Activated T-cell treated with anti-CD3 and anti-CD28 coated beads for 48 hours (primary cell): ENCODE measurements at places on chromosomes 2 and 18.

GRCh38 chr2:198639580-198639979 is 818.2 kb downstream of the SATB2 start:
- DNase-seq, result no peak

DNA sequence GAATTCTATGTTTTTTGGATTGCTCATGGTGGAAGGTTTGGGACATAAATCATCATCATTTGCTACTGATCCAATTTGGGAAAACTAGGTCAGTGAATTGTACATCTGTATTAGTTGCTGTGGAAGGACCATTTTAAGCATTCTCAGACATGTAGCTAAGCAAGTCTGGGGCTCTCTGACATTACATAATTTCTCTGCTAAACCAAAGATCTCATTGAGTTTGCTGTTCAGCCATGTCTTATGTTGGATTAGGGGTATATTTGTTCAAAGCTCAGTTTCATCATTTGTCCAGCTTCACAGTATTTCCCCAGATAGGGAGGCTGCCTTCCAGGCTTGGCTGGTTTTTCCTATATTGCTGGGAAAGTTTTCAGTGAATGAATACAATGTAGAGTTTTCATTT is 399.7 kb downstream of the MTX2 start:
- DNase-seq, result no peak

DNA sequence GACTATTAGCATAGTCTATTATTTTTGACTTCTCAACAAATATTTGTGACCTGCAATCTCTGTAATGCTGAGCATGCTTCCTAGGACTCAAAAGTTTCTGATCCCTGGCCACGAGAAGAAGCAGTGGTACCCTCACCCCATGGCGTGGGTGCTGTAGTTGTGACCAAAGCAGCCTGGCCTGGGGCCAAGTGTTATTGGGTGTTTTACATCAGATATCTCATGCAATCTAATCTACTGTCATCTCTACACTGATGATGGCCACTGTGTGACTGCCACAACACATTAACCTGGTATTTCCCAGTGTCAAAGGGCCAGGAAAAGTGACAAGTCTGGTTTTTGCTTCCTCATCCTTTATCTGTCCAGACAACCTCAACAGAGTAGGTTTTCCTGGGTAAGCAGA is 80.8 kb upstream of the WIPF1 start:
- no peak for DNase-seq

- DNase-seq, result no peak
These were observed 162.5 kb downstream of the NDUFA10 start for GRCh38 chr2:239862613-239863012.

GRCh38 chr2:164617466-164617865 is 3.8 kb downstream of the GRB14 start:
- DNase-seq, result no peak

GRCh38 chr2:51595836-51596235 is 563.9 kb upstream of the NRXN1 start:
- no peak for DNase-seq

GRCh38 chr2:74076074-74076470 is 71.6 kb downstream of the BOLA3 start:
- no peak for DNase-seq

DNA sequence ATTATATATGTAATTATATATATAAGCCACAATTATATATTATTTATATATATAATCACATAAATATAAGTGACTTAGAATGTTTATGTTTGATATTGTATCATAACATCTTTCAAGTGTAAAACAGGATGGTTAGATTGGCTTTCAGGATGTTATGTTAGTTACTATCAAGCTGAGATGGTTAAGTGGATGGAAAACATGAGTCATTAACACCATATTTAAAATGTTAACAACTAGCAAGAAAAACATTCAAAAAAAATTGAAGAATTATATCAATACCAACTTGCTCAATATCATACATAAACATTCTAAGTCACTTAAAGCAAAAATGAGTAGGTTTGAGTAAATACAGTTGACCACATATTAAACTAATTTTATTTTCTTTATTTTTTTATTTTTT is 21.8 kb upstream of the RAB27B start:
- no peak for DNase-seq

DNA sequence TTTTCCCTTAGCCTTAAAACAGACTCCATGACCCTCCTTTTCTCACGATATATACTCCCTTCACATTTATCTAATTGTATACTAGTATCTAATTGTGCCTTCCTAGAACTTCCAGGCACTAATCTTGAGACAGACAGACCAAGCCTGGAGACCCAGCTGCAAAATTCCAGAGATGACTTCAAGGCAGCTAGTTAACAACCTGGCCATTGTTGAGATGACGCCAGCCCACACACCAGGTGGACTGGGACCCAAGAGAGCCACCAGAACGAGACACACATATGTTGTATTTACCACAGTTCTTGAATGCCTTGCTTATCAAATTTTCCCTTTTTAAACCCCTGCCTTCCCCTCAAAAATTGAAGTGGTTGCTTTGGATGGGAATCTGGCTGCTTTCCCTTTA is 48.9 kb upstream of the SELENOI start:
- no peak for DNase-seq

- DNase-seq, result no peak
These were observed 40.1 kb downstream of the DOCK10 start for GRCh38 chr2:225002039-225002655.

GRCh38 chr2:202035089-202035940 is 1.7 kb downstream of the FZD7 start:
- DNase-seq, result peak; percentile 17

GRCh38 chr2:20633794-20634506 is 16.9 kb downstream of the HS1BP3 start:
- no peak for DNase-seq

GRCh38 chr2:190781604-190782198 is 98.9 kb upstream of the GLS start:
- peak; percentile 34 for DNase-seq

DNA sequence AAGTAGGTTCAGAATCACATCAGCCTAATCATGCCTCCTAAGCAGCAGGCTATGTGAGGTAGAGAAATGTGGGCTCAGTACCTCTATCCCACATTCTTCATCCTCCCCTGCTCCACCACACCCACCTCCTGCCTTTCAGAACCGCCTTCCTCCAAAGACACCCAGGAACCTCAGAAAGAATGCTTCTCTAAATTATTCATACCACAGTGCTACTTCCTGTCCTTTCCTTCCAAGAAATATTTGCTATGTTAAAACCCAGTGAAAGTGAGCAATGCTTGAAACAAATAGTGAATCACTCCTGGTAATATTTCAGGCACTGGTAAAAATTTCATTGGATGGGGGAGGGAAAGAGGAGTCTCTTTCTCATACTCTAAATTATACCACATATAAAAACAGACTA is 24.0 kb upstream of the CREB1 start:
- DNase-seq, result peak; percentile 15

DNA sequence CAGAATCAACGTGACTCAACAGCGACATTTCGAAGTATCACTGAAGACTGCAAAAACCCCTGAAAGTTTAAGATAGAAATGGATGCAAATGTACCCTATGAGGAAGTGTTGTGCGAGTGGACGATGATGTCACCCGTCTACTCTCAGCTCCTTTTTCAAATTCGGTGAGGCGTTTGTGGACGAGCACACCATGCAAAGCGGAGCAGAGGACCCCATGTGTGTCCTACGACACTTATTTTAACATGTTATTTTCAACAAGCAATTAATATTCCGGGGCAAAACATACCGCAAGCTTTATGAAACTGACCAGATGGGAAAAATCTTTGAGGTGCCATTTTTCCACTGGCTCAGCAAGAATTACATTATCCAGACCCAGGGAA is 2.0 kb downstream of the PXDN start:
- no peak for DNase-seq

- DNase-seq, result no peak
These were observed 54.0 kb upstream of the PGAP1 start for GRCh38 chr2:196980473-196980872.

GRCh38 chr18:13442451-13442850 is 223.9 kb downstream of the LDLRAD4 start:
- no peak for DNase-seq

- DNase-seq, result no peak
These were observed 862 bp upstream of the TMEM177 start for GRCh38 chr2:119678021-119678656.

- no peak for DNase-seq
These were observed 18.4 kb downstream of the NCOA1 start for GRCh38 chr2:24509425-24509824.

DNA sequence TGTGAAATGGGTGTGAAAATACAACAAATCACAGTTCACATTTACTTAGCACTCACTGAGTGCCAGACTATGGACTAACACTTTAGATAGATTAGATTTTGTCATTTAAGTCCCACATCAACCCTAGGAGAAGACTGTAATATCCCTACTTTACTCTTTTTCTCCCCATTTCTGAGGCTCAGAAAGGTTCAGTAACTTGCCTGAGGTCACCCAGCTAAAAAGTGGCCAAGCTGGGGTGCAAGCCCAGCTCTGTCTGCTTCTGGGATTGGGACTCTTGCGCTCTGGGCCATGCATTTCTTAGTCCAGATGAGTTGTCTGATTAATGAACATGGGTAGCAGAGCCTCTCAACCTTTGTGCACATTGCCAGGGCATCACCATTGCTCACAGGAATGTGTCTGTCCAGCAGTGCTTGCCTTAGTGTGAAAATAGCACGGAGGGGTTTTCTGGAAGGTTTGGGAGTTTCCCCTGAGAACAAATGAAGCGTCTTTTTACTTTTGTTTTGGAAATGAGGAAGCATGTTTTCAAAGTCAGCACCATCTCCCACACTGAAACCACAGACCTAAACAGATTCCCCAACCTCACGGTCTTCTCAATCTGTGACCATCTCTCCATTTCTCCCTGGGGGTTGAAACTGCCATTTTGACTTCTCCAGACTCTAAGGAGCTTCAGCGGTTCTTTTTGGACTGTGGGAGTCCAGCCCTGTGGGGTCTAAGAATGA is 31.9 kb downstream of the NRP2 start:
- DNase-seq, result no peak

GRCh38 chr18:55549474-55550104 is 38.4 kb downstream of the TCF4 start:
- DNase-seq, result no peak

GRCh38 chr2:18803141-18803939 is 214.0 kb upstream of the NT5C1B start:
- no peak for DNase-seq

DNA sequence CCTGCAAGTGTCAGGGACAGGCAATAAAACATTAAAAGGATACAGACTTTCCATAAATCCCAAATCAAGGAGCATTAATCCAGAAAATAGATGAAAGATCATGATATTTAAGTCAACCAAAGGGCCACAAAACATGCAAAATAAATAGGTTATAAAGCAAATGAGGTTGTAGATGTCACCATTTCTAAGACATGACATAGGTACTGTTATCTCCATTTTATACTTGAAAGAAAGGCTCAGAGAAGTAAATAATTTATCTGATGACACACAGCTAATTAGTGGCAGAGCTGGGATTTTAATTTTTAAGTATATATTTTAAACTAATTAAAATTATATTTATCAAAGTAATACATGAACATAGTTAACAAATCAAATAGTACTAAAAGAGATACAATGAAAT is 301.8 kb downstream of the AGPS start:
- DNase-seq, result no peak

- no peak for DNase-seq
These were observed 187.5 kb upstream of the DTNA start for GRCh38 chr18:34522603-34523002.

GRCh38 chr2:148567716-148568115 is 76.8 kb upstream of the EPC2 start:
- no peak for DNase-seq

DNA sequence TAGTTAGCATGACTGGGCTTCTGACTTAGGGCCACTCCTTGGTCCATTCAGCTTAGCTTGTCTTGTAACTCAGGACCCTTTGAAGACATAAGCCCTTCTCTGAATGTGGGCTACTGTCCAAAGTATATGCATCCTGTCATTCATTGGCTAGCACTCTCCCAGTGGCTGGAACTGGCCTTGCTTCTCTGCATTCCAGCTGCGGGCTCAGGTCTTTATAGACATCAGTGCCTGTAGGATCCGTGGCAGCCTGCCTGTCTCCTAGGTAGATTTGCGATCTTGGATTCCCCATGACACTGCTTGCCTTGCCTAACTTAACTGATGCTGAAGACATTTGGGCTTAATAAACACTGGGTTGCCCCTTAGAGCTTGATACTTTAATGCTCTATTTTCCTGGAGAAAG is 170.1 kb downstream of the DCC start:
- DNase-seq, result no peak

- no peak for DNase-seq
These were observed 71.3 kb downstream of the DPP4 start for GRCh38 chr2:162002623-162003235.

- DNase-seq, result peak; percentile 1
These were observed 1.0 kb downstream of the ZDBF2 start for GRCh38 chr2:206275312-206276055.

- DNase-seq, result no peak
These were observed 40.4 kb upstream of the ANKRD62 start for GRCh38 chr18:12053289-12053688.

- no peak for DNase-seq
These were observed 24.8 kb downstream of the DDX1 start for GRCh38 chr2:15616429-15616828.

DNA sequence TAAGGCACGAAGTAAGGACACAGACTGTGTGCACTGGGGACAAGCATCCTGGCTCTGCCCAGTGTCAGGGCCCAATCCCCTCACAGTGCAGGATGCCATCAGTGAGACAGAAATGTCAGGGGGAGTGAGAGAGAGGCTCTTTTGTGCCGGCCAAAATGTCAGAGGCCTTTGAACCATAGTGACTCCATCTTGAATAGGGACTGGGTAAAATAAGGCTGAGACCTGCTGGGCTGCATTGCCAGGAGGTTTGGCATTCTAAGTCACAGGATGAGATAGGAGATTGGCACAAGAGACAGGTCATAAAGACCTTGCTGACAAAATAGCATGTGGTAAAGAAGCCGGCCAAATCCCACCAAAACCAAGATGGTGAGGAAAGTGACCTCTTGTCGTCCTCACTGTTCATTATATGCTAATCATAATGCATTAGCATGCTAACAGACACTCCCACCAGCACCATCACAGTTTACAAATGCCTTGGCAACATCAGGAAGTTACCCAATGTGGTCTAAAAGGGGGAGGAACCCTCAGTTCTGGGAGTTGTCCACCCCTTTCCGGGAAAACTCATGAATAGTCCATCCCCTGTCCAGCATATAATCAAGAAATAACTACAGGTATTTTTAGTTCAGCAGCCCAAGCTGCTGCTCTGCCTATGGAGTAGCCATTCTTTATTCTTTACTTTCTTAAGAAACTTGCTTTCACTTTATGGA is 337.4 kb downstream of the LPIN1 start:
- DNase-seq, result no peak

DNA sequence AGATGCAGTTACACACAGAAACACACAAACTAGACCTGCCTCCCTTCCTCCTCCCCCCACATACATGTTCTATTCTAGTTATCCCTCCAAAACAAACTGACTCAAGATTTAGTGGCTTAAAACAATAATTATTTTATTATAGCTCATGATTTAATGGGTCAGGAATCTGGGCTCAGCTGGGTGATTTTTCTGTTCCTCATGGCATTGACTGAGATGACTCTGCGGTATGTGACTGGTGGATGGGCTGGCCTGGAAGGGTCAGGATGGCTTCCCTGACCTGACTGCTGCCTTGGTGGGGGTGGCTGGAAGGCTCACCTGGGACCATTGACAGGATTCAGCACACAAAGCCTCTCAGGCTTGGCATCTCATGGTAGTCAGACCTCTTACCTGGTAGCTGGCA is 33.7 kb upstream of the NTSR2 start:
- DNase-seq, result no peak
